Motor neuron (in vitro differentiated cells): ENCODE measurements at places on chromosomes 2 and 18. TPM values are rescaled to one million over a fixed set of nuclear protein-coding genes. Genes with fewer than 3 reads are reported as not detected.

GRCh38 chr2:45258311-45258710 is 249.1 kb upstream of the SIX2 start:
- ATAC-seq: no peak

DNA sequence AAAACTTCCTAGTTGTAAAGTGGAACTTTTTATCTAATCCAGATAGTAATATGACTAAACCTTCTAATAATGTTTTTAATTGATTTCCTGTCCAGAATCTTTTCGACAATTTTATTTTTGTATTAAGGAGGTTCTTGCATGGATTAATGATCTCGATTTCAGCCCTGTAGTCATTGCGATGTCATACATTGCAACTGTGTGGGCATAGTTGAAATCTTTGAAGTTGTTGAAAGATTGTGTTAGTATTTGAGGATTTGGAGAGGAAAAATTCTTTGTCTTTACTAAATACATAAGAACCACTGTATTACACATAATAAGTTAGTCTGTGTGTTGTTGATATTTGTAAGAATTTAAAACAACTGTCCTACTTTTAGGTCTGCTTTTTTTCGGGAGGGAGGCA is 31.1 kb downstream of the ACSL3 start:
- no peak for ATAC-seq

DNA sequence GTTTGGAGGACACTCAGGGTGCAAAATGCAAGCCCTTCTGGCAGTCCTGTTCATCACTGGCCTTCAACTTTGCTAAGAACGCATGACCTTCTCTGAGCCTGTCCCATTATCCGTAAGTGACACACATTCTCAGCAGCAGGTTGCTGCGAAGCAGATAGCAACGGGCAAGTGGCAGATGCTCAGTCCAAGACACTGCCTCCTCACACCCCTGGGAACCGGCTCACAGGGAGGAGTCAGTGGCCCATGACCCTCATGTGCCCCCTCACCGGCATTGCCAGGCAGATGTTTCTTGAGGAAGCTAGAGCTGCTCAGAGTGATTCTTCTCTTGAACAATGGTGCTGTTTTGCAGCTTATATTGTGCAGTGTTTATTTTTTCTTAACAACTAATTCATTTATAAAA is 737.2 kb upstream of the HS6ST1 start:
- ATAC-seq: no peak

- no peak for ATAC-seq
These were observed 67.0 kb upstream of the LYPD6B start for GRCh38 chr2:148971547-148971946.

DNA sequence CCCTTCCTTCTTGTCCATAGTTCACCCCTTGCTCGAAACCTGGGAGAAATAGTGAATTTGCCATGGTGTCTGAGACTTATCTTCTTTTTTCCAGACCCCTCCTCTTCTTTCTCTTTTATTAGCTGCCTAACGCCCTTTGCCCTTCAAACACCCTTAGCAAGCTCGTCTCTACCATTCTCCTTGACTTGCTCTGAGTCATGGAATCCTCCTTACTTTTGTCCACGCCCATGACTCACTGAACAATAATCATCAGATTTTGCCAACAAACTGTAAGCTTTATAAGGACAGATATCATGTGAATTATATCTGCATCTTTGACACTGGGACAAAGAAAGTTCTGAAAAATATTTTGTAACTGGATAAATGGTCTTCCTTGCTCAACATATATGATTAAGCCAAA is 67.1 kb upstream of the CNTNAP5 start:
- ATAC-seq: no peak

DNA sequence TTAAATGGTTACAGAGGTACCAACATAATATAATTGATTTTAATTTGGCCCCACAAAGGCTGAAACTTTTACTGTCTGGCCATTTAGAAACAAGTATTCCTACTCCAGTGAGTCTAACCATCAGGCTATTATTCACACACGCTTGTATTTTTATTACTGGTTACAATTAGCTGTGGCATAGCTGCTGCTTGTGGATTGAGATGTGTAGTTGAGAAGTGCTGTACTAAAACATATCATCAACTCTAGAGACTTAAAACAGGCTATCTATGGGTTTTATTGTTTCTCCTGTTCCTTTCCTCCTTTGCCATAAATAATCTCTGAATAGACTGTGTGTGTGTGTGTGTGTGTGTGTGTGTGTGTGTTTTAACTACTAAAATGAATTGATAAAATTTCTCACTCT is 530.2 kb downstream of the CCDC85A start:
- ATAC-seq: no peak

- no peak for ATAC-seq
These were observed 1.1 kb downstream of the PAX8 start for GRCh38 chr2:113277474-113278072.

The RTP5 gene
- total RNA-seq: 0.63 and 0.68 TPM in 2 replicates

The RASGRP3 gene
- 0.26 and 1.2 TPM in 2 replicates for total RNA-seq

The RGPD3 gene
- 0.49 and 0.81 TPM in 2 replicates for total RNA-seq

The C2orf74 gene
- 17.0 and 18.7 TPM in 2 replicates for total RNA-seq

The CENPA gene
- 0.46 TPM in 1 of 2 replicates, not detected in the other for total RNA-seq

The CCDC150 gene
- total RNA-seq: 2.9 and 3.6 TPM in 2 replicates
